ENCODE measurements at places on chromosomes 4 and X. TPM values are rescaled to one million over a fixed set of nuclear protein-coding genes. Genes with fewer than 3 reads are reported as not detected.
A peak's percentile ranks its signal among the peaks of the same experiment; 100 is the strongest.

GRCh38 chr4:125353131-125353530 is 38.4 kb downstream of the FAT4 start:
- DNase-seq, result no peak

DNA sequence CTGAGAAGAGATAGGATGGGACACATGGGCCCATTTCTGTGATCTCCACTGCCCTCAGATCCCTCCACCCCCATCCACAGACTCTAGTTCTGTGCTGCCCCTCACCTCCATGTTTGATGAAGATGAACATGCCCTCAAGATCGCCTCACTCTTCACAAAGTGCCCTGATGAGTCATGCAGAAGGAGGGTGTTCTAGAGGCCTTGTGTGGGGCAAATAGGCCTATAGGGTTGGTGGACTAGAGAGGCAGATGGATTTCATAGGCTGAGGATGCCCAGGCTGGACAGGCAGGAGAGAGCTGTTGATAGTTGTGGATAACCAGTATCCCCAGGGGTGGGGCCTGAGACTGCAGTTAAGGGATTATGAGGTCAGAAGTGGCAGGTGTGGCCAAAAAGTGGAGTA is at the start of gene CXorf65:
TSS of gene CXorf65 (minus strand) at position 314 of the 400 bp plus-strand sequence. CDS start at position 130, 184 bp downstream.
- DNase-seq, result no peak

DNA sequence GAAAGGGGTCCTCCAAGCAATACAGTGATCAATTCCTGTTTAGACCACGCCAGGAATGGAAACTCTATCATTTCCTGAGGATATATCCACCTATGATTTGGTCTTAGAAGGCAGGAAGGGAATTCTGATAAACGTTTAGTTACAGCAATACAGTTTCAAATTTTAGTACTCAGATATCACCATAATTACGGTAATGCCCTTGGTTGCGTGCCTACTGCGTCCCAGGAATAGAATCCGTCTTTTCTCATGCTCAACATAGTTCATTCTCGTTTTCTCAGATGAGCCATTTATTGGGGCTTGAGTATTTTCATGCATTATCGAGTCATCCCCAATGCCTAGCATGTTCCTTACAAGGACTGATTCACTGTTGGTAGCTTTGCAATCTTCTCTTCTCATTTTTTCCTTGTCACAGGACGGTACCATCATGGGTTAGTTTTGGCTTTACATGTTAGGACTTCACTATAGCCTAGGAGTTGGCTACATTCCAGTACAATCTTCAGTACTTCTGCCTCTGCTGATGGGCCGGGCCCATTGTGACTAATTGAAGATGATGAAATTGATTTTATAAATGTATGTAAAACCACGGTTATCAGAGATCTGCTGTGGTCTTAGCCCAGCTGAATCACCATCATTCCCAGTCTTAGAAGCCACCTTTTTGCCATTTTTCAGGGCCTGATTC is 4.4 kb upstream of the PRKX start:
- no peak for DNase-seq

Gene ABRAXAS1
- total RNA-seq, result 31.3 TPM

Gene DCAF16
- total RNA-seq, result 50.8 TPM

GRCh38 chrX:47223476-47224250 is 5.2 kb downstream of the CDK16 start:
- DNase-seq, result no peak

DNA sequence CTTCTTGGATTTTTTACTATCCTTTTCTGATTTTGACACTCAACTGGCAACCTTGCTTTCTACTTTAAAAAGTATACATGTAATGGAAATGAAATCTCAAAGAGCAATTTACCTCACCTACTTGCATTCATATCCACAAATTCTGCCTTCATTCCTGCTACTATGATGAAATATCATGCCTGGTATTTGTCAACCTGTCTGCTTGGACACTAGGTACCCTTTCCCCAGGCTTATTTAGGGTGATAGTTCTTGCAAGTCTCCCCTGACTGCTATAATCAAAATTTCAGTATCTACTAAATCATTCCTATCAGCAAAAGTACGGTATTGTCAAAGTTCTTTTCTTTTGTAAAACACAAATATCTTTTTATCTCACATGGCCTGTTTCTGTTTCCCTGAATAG is 503.0 kb downstream of the GABRG1 start:
- DNase-seq, result peak; percentile 61

DNA sequence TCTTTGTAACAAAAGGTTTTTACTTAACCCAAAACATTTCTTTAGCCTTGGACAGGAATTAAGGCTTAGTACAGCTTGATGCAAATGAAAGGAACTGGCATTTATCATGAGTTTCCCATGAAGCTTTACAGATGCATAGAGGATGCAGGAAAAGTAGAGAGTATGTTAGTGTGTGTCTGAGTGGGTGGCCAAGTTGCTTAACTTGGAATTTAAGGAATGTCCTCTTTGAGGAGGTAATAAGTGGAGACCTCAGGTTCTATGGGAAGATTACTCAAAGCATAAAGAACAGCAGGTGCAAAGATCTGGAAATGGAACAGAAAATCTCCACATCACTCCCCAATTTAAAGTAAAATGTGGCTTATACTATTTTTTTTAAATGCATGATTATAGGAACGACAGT is 457.9 kb downstream of the KCNIP4 start:
- no peak for DNase-seq

DNA sequence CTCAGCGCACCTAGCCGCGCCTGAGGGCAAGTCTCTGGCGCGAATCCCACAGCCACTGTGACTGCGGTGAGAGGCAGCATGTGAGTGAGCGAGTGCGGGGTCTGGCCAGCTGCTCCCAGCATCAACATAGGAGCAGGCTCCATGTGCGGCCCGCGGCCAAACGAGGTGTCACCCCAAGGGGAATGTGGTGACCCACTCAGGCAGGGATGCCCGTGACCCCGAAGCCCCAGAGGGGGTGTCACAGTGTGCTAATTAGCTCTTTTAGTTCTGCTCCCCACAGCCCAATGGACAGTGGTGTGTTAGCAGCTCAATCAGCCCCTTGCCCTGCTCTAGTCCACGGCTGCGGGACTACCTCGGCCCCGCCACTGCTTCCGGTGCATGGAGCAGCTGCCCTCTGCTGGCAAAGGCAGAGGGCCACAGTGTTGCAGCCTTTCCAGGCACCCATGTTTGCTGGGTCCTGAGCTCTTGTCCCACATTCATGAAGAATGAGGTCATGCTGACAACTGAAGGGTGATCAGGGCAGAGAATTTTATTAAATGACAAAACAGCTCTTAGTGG is 61.4 kb downstream of the AGA start:
- DNase-seq, result no peak

- no peak for DNase-seq
Measured at GRCh38 chrX:1493412-1493811, 40.7 kb upstream of the ASMTL start.

- DNase-seq, result no peak
Measured at GRCh38 chr4:20679951-20680350, 20.3 kb upstream of the PACRGL start.

Gene SAGE1
- total RNA-seq, result not detected

Gene GLRA2
- total RNA-seq, result 2.9 TPM

Gene POU3F4
- total RNA-seq, result not detected

GRCh38 chr4:85244638-85245037 is 230.3 kb upstream of the ARHGAP24 start:
- DNase-seq, result no peak

GRCh38 chr4:90875791-90876190 is 748.6 kb downstream of the CCSER1 start:
- DNase-seq, result no peak

- no peak for DNase-seq
Measured at GRCh38 chr4:75902352-75902751, at the start of gene PPEF2. TSS of gene PPEF2 (minus strand) at chr4:75902452. CDS start at chr4:75896325, 6,127 bp downstream.

DNA sequence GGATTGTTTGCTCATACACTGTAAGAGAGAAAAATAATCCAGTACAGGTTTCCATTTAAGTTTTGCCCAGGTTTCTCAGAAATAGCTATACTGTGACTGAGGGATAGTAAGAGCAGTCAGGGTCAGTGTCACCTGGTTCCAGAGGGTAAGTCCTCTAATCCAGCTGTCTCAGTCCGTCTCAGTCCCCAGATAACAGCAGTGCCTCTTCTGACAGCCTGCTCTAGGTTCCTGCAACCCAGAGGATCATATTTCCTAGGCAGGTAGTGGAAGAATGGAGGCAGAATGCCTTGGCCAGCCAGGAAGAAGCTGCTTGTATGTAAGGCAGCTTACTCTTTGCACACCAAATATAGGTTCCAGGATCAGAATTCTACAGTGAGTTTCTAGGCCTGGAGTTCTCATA is 22.6 kb upstream of the GNRHR start:
- no peak for DNase-seq

- DNase-seq, result no peak
Measured at GRCh38 chr4:57099363-57099762, 10.8 kb downstream of the IGFBP7 start.

DNA sequence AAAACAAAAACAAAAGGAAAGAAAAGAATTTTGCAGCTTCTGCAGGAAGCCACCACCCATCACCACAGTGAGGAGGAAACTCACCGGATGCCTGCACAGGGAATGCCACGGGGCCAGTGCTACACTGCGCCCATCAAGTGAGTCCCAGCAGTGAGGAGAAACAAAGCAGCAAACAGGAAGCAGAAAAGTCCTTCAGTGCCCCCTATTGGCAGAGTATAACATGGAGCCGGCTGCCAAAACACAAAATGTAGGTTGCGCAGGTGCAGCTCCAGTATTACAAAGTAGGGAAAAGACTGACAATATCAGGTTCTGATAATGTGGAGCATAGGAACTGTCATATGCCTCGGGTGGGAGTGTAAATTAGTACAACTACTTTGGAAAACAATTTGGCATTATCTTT is 23.3 kb upstream of the SCML2 start:
- no peak for DNase-seq

GRCh38 chr4:178275671-178276360 is 833.6 kb upstream of the AGA start:
- DNase-seq, result no peak

- no peak for DNase-seq
Measured at GRCh38 chrX:46204721-46205422, 340.3 kb downstream of the ZNF674 start.

DNA sequence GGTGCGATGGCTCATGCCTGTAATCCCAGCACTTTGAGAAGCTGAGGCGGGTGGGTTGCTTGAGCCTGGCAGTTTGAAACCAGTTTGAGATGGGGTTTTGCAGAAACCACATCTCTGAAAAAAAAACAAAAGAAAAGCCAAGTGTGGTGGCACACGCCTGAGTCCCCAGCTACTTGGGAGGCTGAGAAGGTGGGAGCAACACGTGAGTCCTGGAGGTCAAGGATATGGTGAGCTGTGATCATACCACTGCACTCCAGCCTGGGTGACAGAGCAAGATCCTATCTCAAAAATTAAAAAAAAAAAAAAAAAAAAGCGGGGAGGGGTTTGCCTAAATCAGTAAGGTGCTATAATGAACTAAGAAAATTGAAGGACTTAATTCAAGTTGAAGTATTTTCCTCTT is 58.2 kb upstream of the TBC1D14 start:
- no peak for DNase-seq

DNA sequence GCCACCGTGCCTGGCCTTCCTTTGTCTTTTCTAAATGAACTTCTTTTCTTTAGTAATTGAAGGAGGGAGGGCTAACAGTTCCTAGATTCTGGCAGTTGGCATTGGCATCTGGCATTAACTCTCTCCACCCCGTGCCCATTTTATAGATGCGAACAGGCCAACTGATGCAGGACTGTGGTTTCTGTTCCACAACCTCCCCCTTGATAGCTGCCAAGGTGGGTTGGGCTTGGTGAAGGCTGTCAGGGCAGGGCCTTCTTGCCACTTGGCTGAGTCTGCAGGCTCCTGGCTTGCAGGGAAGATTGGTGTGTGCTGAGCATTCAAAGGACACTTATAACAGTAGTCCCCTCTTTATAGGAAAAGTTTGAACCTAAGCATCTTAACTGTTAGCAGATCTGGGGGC is 4.3 kb downstream of the SOWAHD start:
- no peak for DNase-seq

Gene ARMCX4
- 11.6 TPM for total RNA-seq

GRCh38 chr4:72319601-72320021 is 249.4 kb downstream of the ADAMTS3 start:
- DNase-seq, result no peak

- DNase-seq, result no peak
Measured at GRCh38 chr4:141705048-141705746, 68.8 kb downstream of the IL15 start.

GRCh38 chr4:154616731-154617130 is 4.3 kb upstream of the FGG start:
- DNase-seq, result no peak

- DNase-seq, result peak; percentile 89
Measured at GRCh38 chrX:119871599-119872395, at the start of the genes NDUFA1 and RNF113A. TSS of gene NDUFA1 (plus strand) at chrX:119871832. CDS start at chrX:119871912, 80 bp downstream. TSS of gene RNF113A (minus strand) at chrX:119871733. CDS start at chrX:119871613, 120 bp downstream.

Gene GPR34
- total RNA-seq, result 44.5 TPM

DNA sequence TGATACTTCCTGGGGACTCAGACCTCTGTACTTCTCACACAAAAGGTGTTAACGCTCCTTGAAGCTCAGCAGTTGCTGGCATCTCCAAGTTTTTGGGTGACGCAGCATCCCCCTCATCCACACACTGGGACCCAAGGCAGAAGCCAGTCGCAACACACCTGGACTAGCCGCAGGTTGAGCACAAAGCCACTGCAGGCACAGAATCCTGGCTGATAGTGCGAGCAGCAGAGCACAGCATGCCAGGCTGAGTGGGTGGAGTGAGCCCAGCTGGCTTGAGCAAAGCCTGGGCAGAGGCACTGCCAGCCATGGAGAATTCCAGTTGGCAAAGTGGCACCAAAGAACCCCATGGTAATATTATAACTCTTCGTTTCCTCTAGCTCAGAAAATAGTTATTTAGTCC is 873.2 kb upstream of the NDST4 start:
- no peak for DNase-seq

- DNase-seq, result no peak
Measured at GRCh38 chrX:153973127-153974002, 811 bp downstream of the TMEM187 start.

Gene HSFX2
- 0.96 TPM for total RNA-seq

Gene ARSD
- 22.9 TPM for total RNA-seq

Gene NAP1L2
- 0.48 TPM for total RNA-seq

- no peak for DNase-seq
Measured at GRCh38 chrX:45715748-45716147, 515.1 kb upstream of the DIPK2B start.

DNA sequence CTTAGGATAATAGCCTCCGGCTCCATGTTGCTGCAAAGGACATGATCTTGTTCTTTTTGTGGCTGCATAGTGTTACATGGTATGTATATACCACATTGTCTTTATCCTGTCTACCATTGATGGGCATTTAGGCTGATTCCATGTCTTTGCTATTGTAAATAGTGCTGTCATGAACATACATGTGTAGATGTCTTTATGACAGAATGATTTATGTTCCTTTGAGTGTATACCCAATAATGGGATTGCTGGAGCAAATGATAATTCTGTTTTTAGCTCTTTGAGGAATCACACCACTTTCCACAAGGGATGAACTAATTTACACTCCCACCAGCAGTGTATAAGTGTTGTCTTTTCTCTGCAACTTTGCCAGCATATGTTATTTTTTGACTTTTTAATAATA is 4.6 kb downstream of the RAB33B start:
- no peak for DNase-seq

Gene ADAM29
- 6.3 TPM for total RNA-seq
